ENCODE measurements at places on chromosomes 1 and 21.

- DNase-seq, result no peak
- peaks cover 48% of the 10 kb centered on the region for H3K36me3 ChIP-seq
- peak overlapping the region; percentile 48 for H3K4me3 ChIP-seq
- H3K4me1 ChIP-seq, result peaks cover 98% of the 10 kb centered on the region
- H3K27me3 ChIP-seq, result no peaks in the 10 kb centered on the region
Observed at GRCh38 chr1:40383095-40383487, 9.6 kb downstream of the SMAP2 start.

GRCh38 chr1:229562686-229563085, 4.2 kb upstream of the ABCB10 start:
- H3K27me3 ChIP-seq, result no peaks in the 10 kb centered on the region
- no peak overlapping the region for H3K4me3 ChIP-seq
- no peak overlapping the region for H3K27ac ChIP-seq
- DNase-seq, result no peak
- H3K36me3 ChIP-seq, result no peaks in the 10 kb centered on the region

DNA sequence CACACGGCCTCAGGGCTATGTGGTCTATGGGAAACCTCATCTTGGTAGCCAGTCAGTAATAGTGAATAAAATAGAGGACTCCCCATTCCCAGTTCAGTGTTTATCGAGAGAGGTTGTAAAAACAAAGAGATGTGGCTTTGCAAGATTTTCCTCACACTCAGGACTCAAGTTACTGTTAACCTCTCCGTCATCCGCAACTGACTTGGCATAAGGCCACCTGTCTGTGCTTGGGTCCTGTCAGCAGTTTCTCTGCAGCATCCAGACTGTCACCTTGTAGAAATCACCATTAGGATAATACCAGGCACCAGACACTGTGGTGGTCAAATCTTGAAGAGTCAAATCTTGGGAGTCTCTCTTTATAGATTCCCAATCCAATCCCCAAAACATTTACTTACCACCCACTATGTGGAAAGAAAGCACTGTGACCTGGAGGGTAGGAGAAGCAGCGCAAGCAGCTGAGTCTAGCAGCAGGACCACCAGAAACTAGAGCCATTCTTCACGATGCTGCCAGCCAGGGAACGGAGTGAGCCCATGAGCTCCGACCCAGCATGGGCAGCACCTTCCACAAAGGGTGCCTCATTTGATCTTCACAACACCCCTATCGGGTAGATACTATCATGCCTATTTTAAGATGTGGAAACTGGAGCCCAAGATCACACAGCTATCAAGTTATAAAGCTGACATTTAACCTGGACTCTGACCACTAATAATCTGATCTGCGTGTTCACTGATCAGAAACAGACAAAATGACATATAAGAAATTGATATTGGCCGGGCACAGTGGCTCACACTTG, 5.6 kb upstream of the GPR25 start:
- no peaks in the 10 kb centered on the region for H3K27me3 ChIP-seq
- no peak overlapping the region for H3K4me3 ChIP-seq

DNA sequence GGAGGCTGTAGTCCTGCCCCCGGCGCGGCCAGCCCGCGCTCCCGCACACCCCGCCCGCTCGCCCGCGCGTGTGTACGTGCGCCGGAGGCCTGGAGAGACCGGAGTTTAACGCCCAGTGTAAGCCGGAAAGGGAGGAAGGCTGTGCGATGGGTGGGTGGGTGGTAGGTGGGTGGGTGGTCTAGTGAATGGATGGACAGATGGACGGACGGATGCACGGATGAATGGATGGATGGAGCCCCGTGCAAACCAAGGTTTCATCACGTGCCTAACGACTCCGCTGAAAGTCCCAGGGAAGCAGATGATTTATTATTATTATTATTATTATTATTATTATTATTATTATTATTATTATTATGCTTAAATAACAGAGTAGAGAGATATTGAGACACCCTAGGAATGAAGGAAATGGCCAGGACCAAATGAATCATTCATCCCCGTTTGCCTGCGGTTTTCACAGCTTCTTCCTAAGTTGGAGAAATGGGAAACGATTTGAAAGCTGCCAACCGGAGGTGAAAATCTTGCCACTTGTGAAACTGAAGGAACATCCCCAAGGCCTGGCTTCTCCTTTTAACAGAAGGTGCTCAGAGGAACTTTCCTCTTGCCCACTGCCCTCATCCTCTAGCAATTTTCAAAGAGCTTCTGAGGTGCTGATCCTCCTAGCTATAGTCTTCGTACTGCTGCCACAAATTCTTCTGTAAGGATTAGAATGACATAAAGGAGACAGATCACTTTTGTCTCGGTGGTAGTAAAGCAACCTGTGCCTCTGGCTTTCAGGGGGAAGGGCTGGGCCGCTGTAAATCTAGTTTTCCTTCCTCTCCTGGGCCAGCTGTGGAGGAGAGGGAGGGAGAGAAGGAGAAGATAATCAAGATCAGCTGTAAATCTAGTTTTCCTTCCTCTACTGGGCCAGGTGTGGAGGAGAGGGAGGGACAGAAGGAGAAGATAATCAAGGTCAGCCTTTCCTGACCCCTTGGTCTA, 648 bp upstream of the RGS7 start:
- H3K27ac ChIP-seq, result no peak overlapping the region
- H3K36me3 ChIP-seq, result no peaks in the 10 kb centered on the region

Data from B cell (primary cell).